ENCODE measurements at places on chromosomes 16 and 17. TPM values are rescaled to one million over a fixed set of nuclear protein-coding genes. Genes with fewer than 3 reads are reported as not detected.

DNA sequence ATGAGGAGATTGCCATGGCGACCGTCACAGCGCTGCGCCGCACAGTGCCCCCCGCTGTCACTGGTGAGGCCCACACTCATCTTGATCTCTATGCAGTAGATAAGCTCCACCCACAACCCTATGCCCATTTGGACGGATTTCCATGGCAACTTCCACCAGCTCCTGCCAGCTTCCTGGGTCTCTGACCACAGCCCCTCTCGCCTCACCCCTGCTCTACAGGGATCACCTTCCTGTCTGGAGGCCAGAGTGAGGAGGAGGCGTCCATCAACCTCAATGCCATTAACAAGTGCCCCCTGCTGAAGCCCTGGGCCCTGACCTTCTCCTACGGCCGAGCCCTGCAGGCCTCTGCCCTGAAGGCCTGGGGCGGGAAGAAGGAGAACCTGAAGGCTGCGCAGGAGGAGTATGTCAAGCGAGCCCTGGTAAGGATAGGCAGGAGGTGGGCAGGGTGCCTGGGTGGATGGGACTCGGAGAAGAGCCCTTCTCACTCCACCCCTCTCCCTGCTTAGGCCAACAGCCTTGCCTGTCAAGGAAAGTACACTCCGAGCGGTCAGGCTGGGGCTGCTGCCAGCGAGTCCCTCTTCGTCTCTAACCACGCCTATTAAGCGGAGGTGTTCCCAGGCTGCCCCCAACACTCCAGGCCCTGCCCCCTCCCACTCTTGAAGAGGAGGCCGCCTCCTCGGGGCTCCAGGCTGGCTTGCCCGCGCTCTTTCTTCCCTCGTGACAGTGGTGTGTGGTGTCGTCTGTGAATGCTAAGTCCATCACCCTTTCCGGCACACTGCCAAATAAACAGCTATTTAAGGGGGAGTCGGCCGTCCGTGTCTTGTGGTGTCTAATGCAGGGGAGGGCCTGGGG, 4.3 kb downstream of the ALDOA start:
- no peak for DNase-seq

- peak; percentile 58 for DNase-seq
Observed at GRCh38 chr17:60086818-60087591, 8.3 kb upstream of the HEATR6 start.

The MRPL58 gene
- 55.7 TPM for total RNA-seq

The TIMP2 gene
- 213 TPM for total RNA-seq

The CBLN1 gene
- total RNA-seq, result not detected

DNA sequence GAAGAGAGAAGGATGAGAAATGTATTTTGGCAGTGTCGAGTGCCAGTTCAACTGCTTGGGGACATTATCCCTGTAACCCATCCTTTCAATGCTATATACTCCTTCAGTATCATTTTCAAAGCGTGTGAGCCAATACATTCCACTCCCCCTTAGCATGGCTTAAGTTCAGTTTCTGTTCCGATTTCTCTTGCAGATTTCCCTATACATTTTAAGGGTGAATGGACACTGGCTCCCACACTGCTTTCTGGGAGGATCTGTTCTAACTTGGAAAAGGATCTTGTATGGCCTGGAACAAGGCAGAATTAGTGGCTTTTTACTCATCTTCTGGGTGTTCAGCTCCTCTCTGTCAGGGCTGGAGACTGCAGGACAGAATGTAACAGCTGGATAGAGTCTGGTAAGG, 333.8 kb downstream of the HAPSTR1 start:
- no peak for DNase-seq

The NOL11 gene
- total RNA-seq, result 34.1 TPM

The GAS7 gene
- total RNA-seq, result not detected

The ABCA8 gene
- total RNA-seq, result not detected

The HAP1 gene
- 0.07 TPM for total RNA-seq

- DNase-seq, result peak; percentile 63
Observed at GRCh38 chr17:44002141-44002848, 2.1 kb upstream of the NAGS start.

DNA sequence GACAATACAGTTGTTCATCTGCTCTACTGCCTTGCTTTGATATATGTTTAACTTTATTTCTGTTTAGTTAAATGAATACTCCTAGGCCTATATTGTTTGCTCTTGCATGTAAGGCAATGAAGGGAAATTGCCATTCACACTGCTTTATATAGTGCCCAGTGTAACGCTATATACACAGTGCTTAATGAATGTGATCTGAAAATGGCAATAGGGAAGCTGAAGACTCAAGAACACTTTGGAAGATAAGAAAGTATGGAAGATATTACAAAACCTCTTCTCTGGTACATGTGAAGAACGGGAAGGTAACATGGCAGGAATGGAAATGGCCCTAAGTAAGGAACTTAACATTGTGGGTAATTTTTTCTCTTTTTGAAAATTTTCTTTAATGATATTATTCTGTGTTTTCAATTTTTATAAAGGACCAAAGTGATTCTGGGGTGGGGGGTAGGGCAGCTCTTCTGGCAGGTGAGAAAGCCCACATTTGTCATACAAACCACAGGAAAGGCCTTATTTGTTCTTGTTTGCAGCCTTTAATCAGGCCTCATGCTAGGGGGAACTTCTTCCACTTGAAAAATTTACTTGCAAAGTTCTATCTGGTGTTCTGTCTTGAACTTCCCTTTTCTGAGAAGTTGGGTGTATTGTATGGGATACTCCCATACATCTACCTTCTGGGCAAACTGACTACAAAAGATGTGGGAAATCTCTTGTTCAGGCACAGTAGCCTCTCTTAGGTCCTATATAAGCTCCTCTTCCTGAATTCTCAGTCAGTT, 100.8 kb upstream of the CORO6 start:
- DNase-seq, result no peak

GRCh38 chr17:78323826-78324390, 36.0 kb downstream of the SOCS3 start:
- no peak for DNase-seq
